NCI-H510A treated with DMSO at 0.1 percent for 48 hours (cell line): ENCODE measurements at places on chromosomes 1 and 21.

DNA sequence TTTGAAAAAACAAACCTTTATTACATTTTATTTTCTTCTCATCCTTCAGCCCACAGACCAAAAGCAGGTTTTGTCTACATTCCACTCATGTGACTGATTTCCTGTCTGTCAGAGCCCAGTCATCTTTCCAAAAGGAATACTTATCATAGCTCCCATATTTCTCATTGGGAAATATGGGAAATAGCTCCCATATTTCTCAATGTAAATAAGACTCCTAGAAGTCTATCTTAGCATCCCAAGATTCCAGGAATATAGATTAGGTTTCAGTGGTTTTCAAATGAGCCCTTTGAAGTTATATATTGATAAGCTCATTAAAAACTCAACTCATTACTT is 19.1 kb upstream of the NRDC start:
- peak; percentile 10 for DNase-seq

- DNase-seq, result no peak
Observed at GRCh38 chr1:172447641-172448040, 3.8 kb upstream of the PIGC start.

GRCh38 chr1:168867941-168868634 is 139.1 kb upstream of the DPT start:
- DNase-seq, result no peak

- DNase-seq, result no peak
Observed at GRCh38 chr21:31629972-31630711, 29.4 kb upstream of the SOD1 start.

DNA sequence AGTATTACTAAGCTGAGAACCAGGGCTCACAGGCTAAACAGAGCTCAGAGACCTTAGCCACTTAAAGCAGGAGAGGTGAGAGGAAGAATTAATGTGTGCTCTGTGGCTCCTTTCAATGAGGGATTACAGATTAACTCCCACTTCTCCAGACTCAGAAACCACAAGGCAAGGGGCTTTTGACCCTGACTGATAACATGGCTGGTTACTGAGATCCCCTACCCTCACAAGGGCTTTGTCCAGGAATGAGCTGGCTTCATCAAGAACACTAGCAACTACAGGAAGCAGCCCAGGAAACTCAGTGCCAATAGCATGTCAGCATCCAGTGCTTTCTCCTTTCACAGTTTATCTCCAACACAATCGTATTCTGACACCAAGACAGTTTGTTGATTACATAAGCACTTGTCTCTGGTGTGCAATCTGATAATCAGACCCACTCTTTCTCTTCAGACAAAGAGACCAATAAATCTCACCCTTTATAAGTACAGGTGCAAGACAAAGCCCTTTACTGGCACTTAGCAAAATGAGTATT is 38.8 kb downstream of the ERI3 start:
- DNase-seq, result peak; percentile 100
